Stimulated activated CD4-positive, alpha-beta T cell treated with anti-CD3 and anti-CD28 coated beads, TNF-alpha, amount 100 ng/mL, for 48 hours (primary cell): ENCODE measurements at places on chromosomes 2 and 18.
A peak's percentile ranks its signal among the peaks of the same experiment; 100 is the strongest.

- no peak for DNase-seq
Measured at GRCh38 chr18:62954366-62954765, 239.0 kb downstream of the PHLPP1 start.

- DNase-seq = no peak
Measured at GRCh38 chr2:59204040-59204439, 962.9 kb upstream of the FANCL start.

GRCh38 chr2:116452651-116453050, 1361.8 kb upstream of the DDX18 start:
- DNase-seq = no peak

DNA sequence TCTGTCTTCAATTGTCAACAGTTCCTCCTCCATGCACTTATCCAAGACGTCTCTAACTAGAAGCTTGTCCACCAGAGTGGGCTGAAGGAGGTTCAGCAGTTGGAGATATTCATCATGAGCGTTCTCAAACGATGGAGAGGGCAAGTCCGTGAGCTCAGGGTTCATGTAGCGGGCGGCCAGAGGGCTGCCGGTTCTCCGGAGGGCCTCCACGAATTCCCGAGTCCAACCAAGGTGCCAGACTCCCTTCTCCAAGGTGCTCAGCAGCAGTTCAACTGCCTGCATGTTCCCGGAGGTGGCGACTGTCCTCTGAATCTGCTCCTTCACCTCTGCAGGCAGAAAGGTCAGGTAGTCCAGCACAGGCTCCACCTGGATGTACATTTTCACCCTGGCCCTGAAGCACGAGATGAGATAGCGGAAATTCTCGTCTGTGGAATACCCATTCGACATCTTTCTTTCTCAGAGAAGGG, 590 bp downstream of the IFIH1 start:
- no peak for DNase-seq

DNA sequence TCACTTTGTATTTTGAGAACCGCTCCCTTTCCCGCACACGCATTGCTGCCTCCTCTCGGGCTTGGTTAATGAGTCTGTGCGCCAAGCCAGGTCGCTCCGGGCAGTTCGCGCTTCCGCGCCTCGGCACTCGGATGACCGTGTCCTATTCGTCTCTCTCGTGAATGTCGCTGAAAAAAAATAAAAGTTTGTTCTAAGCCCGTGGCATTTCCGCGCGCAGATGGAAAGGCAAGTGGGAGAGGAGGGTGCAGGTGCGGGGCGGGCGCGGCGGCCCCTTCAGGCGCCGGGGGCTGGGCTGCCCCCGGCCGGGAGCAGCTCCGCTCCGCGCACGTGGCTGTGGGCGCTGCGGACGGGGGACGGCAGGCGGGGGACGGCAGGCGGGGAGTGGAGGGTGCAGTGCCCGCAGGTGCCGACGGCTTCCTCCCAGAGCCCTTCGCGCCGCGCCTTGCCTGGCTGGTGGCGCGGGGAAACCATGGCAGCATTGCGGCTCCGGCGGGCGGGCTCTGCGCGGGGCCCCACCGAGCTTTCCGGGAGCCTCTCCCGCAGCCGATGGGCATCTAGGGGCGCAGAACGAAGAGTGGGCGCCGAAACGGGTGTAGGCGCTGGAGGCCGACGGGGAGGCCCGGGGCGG, 159.6 kb upstream of the SIX2 start:
- DNase-seq = no peak

DNA sequence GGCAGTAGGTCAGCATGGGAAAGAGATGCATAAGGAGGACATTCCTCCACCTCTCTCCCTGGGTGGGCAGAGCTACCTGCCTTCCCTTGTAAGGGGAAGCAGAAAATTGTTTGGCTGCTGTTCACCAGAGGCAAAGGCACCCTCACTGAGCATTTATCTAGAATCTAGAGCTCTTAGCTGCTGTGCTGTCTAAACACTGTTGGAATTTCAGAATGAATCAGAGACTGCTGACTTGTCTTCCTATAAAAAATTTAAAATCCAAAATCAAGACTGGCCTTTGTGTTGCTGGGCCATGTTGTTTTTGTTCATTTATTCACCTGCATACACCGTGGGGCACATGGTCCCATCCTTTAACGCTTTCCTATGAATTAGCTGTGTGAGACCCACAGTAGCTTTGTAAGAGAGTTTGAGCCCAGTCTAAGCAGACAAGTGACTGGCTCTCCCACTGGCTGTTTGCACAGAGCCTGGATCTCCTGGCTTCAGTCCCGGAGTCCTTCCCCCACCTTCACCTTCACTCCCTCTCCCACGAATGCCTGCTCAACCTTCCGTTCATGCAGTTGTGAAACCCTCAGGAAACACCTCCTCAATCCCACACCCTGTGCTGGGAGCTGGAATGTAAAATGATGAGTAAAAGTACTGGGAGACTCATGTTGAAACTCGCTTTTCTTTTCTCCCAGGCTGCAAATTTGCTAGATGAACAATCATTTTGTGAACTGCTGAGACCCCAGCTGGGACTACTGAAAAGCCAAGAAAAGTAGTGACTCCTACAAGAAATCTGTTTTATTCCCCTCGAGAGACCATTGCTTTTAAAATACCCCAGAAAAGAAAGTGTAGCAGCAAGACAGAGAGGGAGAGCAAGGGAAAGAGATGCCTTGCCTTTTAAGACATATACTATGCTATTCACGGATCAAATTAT, 76.2 kb downstream of the FAM168B start:
- DNase-seq = no peak

DNA sequence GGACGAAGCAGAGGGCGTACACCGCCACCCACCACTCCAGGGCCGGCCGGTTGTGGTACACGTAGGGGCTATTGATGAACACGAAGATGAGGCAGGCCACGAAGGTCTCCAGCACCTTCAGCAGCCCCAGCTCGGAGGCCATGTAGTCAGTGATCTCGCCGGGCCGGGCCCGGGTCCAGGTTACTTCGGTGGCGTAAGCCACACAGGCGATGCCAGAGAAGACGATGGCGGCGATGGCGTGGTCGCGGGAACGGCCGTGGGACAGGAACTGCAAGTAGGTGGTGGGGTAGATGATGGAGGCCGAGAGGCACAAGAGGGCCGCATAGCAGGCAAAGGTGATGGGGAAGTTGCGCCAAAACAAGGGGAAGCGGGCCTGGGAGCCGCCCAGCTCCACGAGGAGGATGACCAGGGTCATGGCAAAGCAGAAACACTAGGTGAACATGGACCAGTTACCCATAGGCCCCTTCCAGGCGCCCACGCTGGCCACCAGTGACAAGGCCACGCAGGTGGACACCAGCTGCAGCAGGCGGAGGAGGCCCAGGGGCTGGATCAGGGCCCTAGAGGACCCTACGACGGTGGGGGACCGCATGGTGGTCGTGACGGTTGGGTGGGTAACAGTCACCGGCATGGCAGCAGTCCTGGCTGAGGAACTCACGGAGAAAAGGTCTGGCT, 128.4 kb upstream of the FAM98A start:
- no peak for DNase-seq

DNA sequence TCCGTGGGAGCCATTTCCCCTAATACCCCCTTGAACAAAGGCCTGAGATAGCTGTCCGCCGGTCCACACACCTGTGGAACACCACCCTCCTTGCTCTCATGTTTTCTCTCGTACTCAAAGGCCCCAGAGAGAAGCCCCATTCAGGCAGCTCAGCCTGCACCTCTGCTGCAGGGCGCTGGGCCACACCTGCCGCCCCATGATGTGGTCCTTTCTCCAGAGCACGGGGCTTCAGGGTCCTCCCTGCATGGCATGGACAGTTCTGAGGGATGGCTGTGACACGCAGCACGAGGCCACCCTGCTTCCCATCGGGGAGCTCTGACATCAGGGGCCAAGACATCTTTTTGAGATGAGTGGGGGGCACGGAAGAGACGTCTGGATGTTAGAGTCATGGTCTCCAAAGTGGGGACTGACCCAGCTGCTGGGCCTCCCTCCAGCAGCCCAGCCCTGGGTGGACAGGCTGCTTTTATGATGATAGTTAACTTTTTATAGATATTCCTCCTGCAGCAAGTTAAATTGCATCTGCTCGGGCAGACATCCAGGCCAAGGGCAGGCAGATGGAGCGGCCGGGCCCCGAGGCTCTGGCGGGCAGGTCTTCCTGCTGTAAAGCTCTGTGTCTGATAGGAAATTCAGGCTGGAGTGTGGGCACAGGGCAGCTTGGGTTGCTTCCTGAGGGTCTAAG, 56.7 kb downstream of the SDC1 start:
- no peak for DNase-seq

- no peak for DNase-seq
Measured at GRCh38 chr2:190794377-190794776, 86.2 kb upstream of the GLS start.

GRCh38 chr18:48666613-48667012, 127.8 kb downstream of the CTIF start:
- no peak for DNase-seq

DNA sequence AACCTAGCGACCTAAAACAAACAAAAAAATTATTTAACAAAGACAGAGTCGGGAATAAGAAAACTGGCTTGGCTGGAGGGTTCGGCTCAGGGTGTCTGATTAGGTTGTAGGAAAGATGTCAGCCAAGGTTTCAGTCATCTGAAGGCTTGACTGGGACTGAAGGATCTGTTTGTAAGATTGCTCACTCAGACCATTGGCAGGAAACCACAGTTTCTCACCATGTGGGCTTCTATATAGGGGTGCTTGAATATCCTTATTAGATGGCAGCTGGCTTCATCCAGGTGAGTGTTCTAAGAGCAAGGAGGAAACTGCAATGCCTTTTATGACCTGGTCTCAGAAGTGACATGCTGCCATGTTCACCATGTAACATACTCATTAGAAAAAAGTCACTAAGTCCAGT, 999 bp upstream of the IL36B start:
- DNase-seq = no peak

- no peak for DNase-seq
Measured at GRCh38 chr2:102796337-102796736, 34.5 kb downstream of the TMEM182 start.

- DNase-seq = no peak
Measured at GRCh38 chr2:18213986-18214385, 335.5 kb downstream of the KCNS3 start.

GRCh38 chr2:43348908-43349661, 122.7 kb upstream of the ZFP36L2 start:
- no peak for DNase-seq

GRCh38 chr2:209147981-209148380, 275.9 kb upstream of the MAP2 start:
- no peak for DNase-seq

GRCh38 chr2:54665436-54665856, 58.0 kb upstream of the EML6 start:
- DNase-seq = no peak

DNA sequence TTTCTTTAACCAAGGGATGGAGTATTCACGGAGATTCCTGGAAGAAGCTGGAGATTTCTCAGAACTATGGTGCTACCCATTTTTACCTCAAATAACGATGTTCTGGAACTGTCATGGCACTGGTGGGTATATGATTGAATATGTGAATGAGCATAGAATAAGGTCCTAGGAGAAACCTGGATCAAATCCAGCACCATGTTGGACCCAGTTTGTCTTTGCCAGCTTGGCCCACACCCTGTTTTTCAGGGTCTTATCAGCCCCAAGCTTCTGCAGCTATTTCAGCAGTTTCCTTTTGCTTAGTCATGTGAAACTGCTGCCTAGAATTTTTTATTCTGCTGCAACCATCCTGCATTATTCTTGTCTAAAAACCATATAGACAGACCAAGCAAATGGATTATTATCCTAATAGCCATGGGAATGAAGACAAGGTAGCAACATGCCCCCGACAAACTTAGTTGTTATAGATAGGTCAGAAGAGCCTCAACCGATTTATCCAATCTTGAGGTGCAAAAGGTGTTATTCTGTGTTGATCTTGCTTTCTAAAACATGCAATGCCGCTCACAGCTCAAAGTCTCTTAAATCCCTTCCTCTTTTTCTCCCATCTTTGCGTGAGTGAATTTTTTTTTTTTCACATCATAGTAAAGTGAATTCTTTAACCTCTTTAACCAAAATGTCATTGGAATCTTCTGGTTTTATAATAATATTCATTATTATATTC, 133.6 kb downstream of the PRPF40A start:
- no peak for DNase-seq

DNA sequence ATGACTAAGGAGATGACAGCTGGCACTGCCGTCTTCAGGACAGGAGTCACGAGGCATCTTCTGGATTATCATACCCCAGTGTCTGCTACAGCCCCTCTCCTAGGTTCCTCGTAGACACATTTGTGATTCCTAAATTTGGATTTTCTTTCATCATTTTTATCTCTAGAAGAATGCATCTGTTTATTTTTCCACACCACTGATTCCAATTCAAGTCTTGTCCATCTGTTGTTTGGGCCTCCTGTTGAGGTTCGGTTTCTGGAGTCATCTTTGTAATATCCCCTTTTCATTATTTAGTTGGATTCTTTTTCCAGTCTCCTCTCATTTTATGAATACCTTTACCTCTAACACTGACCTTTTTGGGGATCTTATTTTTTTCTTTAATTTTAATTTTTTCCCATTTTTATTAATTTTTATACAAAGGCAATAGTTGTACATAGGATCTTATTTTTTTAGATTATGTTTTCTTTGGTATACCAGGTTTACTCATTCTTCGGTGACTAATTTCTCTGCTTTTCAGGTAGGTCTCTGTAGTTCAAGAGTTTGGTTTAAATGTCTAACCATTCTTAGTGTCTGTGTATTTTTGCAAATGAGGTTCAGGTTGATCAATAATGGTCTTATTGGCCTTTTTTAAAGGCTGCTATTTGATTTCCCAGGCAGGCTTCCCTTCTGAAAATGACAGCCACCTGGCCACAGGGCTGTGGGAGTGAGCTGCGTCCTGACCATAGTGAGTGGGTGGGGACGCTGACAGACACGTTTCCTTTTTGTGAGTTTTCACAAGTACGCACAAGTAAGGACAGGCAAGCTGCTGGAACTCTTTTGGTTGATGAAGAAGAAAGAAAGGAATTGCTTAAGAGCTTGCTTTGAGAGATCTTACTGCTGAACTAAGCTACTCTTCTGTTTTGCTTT, 34.5 kb downstream of the FARP2 start:
- no peak for DNase-seq

DNA sequence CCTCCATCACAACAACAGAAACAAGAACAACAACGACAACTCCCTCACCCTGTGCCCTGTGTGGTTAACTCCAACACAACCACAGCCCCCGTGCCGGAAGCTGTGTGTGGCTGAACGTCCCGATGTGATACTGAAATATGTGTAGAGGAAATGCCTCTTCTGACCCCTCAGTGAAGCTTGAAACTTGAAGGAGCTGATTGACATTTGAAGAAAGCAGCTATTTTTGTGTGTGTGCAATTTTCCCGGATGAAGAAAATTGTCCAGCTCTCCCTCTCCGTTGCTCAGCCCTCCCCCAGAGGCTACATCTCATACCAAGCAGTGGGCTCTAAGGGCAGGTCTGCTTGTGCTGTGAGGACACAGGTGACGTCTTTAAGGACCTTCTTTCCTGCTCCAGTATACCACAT, 173.8 kb downstream of the ICOS start:
- DNase-seq = peak; percentile 29
